Activated CD8-positive, alpha-beta T cell treated with anti-CD3 and anti-CD28 coated beads, Interleukin-2, amount 10 ng/mL, durations not matched to agents 7 days and 5 days (primary cell): ENCODE measurements at places on chromosomes 7 and 10.
A peak's percentile ranks its signal among the peaks of the same experiment; 100 is the strongest.

GRCh38 chr10:16787361-16787791 is 29.8 kb downstream of the RSU1 start:
- peak; percentile 65 for DNase-seq

GRCh38 chr10:79066411-79067240 is 2.1 kb upstream of the ZMIZ1 start:
- no peak for DNase-seq

- DNase-seq = no peak
These were observed 22.8 kb upstream of the FAM20C start for GRCh38 chr7:169276-170172.

- no peak for DNase-seq
These were observed 25.1 kb upstream of the PROSER2 start for GRCh38 chr10:11797847-11798633.

- DNase-seq = no peak
These were observed 7.7 kb upstream of the BET1 start for GRCh38 chr7:94011714-94012353.

DNA sequence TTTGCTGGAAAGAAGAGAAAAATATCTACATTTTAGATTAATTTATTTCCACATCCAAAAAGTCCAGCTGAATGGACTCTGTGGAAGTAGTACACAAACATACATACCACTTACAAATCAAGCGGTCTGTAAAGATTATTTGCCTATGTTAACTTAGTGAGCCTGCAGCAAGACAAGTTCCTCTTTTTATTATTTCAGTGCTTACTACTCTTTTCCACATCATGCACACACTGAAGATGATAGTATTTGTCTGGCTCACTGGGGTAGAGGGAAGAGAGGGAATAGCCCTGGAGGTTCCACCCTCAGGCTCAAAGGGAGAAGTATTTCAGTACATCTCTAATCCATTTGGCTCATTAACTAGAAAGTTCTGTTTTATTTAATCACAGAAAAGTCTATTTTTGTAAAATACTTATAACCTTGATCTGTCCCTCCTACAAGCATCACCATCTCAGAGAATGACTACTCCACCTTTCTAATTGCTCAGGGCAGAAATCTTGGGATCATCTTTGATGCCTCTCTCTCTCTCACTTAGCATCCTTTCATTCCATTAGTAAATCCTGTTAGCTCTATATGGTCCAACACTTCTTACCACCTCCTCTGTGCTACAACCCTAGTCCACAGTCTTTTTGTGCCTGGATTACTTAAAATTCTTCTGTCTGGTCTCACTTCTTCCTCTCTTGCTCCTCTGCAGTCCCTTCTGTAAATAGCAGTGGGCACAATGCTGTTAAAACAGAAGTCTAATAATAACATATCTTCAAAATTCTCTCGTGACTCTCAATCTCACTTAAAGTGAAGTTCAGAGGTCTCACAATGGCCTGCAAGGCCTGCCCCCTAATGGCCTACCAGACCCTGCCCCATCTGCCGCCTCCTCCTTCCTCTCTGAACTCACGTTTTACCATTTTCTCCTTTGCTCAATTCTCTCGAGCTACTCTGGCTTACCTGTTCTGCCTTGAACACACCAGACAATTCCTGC is 64.3 kb upstream of the CCDC6 start:
- DNase-seq = no peak

GRCh38 chr10:13311177-13311575 is 11.3 kb upstream of the PHYH start:
- DNase-seq = no peak

DNA sequence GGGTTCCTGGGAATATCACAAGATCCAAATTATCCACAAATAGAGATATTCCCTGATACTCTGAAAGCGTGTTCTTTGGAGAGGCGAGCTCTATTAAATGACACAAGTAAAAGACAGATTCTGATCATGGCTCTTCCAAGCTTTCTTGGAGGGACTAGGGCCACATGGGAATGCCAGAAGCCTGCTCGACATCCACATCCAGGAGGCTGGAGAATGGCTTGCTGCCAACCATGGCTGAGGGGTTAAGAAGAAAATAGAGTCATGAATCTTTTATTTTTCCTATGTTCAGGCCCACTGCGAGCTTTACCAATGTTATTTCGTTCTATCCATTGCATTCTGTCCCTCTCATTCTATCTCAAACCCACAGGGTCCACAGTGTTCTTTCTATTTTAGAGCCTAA is 1018.0 kb upstream of the CELF2 start:
- no peak for DNase-seq

- no peak for DNase-seq
These were observed 174.6 kb downstream of the CCDC71L start for GRCh38 chr7:106486331-106486730.

DNA sequence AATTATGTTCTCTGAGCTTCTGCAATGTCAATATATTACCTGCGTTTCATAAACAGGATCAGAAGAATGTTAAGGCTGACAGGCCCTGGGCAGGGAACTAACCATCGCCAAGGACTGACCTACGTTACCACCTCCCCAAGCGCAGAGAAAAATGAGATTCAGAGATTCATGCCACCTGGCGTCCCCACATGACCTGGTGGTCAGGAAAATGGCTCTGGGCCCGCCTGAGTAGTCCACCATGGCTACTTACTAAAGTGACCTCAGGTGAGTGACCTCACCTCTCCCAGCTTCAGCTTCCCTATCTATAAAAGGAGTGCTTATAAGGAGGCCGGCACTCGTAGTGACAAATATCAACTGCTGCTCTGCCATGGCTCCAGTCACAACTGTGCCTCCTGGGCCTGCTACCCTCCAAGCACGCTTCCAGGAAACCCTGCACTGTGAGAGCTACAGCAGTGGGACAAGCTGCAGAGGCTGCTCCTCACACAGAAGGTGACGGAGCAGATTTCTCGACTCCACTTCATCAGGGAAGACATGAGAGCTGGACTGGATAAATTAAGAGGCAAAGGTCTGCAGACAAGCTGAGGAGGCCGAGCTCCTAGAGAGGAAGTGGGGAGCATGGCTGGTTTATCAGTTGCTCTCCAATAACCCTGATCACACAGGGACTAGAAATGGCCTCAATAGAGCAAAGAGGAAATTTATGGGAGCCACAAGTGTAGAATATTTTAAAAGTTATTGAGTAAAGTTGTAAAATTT is 103.0 kb downstream of the RNF216 start:
- no peak for DNase-seq

- DNase-seq = peak; percentile 58
These were observed 23.3 kb downstream of the BPGM start for GRCh38 chr7:134669845-134670373.

DNA sequence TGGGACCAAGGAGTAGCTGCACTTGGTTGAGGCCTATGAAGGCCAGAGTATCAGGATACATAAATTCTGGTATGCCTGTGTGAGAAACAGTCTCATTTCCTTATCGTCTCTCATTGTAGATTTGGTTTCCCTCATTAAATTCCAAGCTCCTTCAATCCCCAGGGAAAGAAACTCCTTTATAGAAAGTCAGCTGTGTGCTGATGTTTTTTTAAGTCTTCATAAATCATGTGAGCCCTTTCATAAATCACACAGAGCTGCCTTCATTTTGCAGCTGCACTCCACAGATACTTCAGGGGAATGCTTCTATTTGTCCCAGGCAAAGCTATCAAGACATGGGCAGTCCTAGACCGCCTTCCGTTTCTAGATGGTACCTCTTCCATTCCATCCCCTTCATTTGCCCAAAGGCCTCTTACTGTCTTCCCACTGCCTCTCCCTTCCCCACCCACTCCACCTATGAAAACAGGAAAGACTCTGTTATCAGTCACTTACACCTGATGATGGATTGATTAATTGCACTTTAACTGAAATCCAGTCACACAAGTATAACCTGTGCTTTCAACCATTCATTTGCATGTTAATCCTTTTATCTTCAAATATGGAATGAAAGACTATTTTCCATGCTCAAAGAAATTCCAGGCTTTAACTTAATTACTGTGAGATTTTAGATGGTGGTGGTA is 290.2 kb downstream of the C7orf25 start:
- DNase-seq = no peak

DNA sequence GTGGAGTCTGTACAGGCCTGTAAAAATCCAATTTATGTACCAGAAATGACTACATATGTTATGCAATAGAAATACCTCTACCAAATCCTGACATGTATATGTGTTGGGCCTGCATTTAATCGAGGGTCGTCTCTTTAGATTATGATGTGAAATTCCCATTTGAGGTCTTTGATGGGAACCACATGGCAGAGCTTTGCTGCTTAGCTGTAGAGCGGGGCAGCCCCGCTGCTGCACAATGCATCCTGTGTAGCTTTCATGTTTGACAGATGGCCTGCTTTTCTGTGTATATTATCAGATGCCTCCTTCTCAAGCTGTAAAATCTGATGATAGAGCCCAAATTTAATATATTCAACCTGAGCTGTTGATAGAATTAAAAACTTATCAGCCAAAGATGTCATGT is 65.8 kb downstream of the RAB18 start:
- DNase-seq = no peak

GRCh38 chr10:62001898-62002297 is 100.4 kb downstream of the ARID5B start:
- no peak for DNase-seq

- no peak for DNase-seq
These were observed 19.4 kb upstream of the ATAD1 start for GRCh38 chr10:87837445-87837844.

- peak; percentile 63 for DNase-seq
These were observed 190.8 kb downstream of the MLLT10 start for GRCh38 chr10:21724687-21725367.

DNA sequence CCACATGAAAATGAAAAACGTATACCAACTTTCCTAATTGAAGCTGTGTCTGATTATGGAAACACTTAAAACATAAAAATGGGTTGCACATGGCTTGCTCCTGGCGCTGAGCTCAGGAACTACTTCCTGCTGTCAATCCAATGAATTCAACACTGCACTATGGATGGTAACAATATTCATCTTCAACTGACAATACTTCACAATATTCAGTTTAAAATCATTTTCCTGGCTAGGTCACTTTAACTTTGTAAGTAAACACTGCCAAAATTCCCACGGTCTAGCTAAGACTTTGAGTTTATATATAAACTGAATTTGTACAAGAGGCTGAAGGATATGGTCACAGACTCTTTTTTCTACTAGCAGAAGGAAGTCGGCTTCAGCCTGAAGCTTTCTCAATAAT is 556.9 kb downstream of the TNS3 start:
- DNase-seq = no peak

- no peak for DNase-seq
These were observed 212.1 kb downstream of the VTI1A start for GRCh38 chr10:112658900-112659638.

DNA sequence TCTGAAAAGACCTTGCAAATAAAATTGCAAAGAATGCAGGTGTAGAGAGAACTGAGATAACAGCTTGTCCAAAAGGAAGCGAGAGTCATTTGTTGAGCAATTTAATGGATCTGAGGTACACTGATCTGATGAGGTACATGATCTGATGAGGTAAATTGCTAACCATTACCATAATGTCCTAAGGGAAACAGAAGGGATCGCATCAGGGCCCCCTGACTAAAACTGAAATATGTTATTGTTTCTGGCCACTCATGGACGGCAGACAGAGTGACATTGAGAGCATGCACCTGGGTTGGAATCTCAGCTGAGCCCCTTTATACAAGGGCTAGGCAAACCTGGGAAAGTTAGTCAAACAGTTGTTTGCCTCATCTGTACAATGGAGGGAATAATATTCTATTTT is 15.8 kb upstream of the PAPSS2 start:
- DNase-seq = no peak

- no peak for DNase-seq
These were observed 32.3 kb upstream of the ANTXRL start for GRCh38 chr10:46254467-46254866.

DNA sequence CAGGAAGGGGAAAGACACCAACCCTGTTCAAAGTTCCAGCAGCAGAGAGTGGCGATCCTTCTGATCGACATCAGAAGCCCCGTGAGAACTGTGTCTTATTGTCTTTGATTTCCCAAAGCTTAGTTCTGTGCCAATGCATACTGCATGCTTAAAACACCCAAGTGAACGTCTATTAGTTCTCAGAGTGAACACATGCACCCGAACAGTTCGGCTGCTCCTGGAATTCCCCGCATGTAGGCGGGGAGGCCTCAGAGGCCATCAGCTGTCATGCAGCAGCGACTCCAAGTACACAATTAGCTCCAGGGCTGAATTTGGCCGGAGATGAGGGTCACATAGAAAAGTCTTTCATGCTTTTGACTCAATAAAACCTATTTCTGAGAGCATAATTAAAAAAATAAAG is 276.9 kb downstream of the ZMYND11 start:
- DNase-seq = no peak

DNA sequence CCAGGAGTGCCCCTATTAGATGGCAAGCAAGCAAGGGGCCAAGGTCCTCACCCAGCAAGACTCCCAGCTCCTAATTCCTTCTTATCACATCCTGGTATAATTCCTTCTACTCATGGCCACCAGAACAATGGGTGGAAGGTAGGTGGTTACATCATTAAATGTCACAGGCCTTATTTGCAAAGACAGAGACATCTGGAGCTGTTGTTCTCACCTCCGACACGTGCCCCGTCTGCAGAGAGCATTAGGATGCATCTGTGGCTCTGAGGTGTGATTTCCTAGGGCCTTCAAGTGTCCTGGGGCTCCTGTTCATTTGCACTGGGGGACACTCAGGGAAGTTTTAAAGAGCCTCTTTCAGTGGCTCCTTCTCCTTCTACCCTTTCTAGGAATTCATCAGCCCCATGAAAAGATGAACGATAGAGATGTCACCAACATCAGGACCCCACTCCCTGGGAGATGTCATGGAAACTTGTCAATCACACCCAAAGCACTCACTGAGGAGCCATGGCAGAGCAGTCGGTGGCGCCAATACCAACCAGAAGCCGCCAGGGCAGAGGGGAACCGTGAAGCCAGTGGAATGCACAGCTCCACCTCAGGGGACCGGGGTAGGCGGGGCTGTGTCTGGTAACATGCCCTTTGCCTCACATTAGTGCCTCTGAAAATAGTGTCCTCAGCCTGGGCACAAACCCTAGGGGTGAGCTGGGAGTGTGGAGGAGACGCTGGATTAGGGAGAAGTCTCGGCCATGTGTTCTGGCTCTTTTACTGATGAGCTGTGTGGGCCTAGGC is 2.9 kb upstream of the ATP6V0E2 start:
- DNase-seq = peak; percentile 58

- peak; percentile 55 for DNase-seq
These were observed 6.0 kb upstream of the GATA3 start for GRCh38 chr10:8048281-8049008.

GRCh38 chr7:106466867-106467266 is 182.1 kb upstream of the NAMPT start:
- no peak for DNase-seq

GRCh38 chr10:23158370-23158769 is 33.7 kb upstream of the PTF1A start:
- peak; percentile 59 for DNase-seq

GRCh38 chr7:44277851-44278250 is 47.5 kb downstream of the CAMK2B start:
- no peak for DNase-seq

DNA sequence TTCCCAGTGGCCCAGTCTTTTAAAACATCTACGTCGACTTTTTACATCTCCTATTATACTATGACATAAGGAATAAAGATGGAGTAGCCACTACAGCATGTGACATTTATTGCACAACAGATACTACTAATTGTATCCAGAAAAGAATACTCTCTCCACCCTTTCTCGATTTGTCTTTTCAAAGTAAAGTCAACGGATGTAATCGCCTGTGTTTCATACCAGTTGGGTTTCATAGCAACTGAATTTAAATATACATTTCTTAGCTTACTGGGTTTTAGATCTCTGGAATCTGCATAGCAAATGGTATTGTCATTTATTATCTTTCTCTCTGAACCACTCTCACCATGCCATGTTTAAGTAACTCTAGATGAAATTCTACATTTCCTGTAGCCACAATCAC is 86.4 kb upstream of the TRIL start:
- no peak for DNase-seq

GRCh38 chr7:88328787-88329186 is 22.1 kb upstream of the STEAP4 start:
- DNase-seq = no peak
